ENCODE measurements at places on chromosomes 2 and 18.

DNA sequence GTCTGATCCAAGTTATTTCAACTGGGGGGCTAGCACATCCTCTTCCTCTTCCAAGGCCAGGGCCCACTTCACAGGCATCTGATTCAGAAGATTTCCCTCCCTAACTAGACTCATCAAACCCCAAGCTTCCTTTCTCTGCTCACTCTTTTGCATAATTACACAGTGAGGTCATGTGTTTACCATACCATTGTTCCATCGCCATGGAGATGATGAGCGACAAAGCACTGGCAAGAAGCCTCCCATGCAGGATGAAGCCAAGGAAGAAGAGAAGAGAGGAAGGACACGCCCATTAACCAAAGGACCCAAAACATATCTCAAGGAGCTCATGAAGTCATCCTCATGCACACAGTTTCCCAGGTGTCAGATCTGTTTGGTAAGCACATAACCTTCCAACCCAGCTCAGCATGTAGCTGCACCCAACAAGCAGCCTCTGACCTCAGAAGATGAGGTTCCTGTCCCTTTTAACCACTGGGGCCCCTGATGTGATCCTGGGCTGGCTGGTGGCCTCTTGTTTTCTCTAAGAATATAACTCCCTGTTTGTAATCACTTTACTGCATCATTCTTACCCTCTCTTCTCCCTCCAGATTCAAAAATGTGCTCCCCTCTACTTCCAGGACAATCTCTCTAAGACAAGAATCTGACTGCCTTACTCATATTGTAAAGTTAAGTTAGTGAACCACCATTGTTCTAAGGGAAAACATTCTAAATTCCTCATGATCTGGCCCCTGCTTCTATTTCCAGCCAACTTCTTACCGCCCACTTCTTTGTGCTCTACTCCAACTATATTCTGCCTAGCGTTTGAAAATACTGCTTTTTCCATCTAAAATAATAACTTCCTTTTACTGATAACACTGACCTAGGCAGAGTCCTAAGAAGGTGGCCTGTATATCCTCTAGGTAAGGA is 190.1 kb downstream of the TTC32 start:
- no peak for DNase-seq

GRCh38 chr2:142710336-142710735 is 167.1 kb upstream of the KYNU start:
- DNase-seq, result no peak

- no peak for DNase-seq
Observed at GRCh38 chr18:62637807-62638687, 77.3 kb upstream of the PHLPP1 start.

GRCh38 chr2:85888684-85889626 is at the start of gene ST3GAL5:
ST3GAL5 (minus strand) TSS chr2:85888990; CDS start chr2:85888905, 85 bp downstream.
- peak; percentile 96 for DNase-seq

- no peak for DNase-seq
Observed at GRCh38 chr2:3626118-3626811, 31.4 kb downstream of the COLEC11 start.

DNA sequence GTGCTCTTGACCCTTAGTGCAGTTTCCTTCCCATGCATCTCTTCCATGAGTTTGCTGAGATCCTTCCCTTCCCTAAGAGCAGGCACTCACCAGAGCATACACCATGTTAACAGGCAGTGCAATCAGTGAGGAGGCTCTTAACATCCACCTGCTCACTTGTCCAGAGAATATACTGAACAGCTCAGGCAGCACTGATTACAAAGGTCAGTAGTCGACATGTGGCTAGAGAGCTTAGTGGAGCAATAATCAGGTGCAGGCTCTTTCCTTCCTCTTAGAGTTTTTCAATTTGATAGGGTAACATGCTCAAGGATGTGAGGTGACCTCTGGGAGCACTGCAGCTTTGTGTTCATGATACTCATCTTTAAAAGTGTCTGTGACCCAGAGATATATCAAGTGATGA is 144.1 kb upstream of the SETBP1 start:
- no peak for DNase-seq

GRCh38 chr2:109030870-109031475 is 42.0 kb upstream of the EDAR start:
- DNase-seq, result no peak

- no peak for DNase-seq
Observed at GRCh38 chr2:99576775-99577174, 87.0 kb upstream of the REV1 start.

GRCh38 chr18:58288921-58289797 is 245.1 kb downstream of the NEDD4L start:
- DNase-seq, result no peak

GRCh38 chr2:236061497-236061896 is 106.7 kb downstream of the GBX2 start:
- no peak for DNase-seq

DNA sequence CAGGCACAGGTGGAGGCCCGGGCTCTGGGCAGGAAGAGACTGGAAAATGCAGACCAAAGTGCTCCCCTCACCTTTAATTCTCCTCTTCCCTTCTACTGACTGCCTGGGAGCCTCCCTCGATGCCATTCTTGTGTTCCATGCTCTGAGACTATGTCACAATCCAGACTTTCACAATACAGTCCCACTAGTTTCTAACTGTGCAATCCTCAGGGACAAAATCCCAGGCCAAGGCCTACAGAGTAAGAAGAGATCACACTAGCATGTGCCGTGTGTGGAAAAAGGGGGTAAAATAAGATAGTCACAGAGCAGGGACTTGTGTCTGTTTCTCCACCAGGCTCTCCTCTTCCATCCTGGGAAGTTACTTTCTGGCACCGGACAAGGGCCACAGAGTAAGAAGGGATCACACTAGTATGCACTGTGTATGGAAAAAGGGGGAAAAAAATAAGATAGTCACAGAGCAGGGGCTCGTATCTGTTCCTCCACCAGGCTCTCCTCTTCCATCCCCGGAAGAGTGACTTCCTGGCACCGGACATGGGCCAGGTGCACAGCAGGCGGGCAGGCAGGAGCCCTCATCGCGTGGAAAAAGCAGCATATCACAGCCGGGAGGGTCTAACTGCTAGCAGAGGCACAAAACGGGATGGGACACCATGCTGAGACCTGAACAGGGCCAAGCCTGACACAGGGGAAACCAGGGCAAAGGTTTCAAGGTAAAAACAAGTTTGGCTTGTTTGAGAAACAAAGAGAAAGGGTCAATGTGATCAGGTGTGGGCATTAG is 9.6 kb downstream of the CYB5A start:
- DNase-seq, result no peak

DNA sequence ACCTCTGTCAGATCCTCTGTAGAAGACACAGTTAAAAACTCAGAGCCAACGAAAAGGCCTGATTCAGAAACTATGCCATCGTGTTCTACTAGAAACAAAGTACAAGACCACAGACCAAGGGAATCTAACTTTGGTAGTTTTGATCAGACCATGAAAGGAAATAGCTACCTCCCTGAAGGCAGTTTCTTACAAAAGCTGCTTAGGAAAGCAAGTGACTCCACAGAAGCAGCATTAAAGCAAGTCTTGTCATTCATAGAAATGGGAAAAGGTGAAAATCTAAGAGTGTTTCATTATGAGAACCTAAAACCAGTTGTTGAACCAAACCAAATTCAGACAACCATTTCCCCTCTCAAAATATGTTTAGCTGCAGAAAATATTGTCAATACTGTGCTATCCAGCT is 58.2 kb downstream of the FSIP2 start:
- DNase-seq, result no peak

- no peak for DNase-seq
Observed at GRCh38 chr2:151246152-151246551, 15.5 kb downstream of the RBM43 start.

DNA sequence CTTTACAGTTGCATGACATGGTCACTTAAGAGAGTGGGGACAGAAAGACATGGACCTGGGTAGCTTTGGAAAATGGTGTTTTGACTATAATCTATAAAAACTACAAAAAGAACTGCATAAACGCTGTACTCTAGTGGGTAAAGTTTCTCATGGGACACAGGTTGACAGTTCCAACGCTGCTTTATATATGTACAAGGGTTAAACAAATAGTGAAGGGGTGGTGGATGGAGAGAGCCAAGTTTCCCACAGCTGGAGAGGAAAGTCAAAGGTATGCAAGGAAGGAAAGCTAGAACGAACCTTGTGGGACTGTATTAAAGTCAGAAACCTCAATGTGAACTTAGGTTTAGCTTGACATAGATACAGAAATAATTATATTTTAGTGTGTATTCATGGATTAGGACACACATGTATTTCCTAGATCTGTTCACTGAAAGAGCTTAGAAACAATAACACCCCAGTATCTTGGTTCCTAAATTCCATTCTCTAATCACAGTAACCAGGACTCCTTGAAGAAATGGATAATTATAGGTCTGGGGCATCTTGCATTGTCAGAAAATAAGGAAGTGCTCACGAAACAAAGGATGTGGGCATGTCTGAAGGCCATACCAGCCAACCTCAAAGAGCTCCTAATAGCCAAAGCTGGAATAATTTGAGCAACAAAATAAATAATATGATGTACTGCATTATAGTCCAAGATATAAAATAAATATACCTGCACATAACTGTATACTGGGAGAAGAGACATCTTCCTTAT is 28.8 kb downstream of the TANC1 start:
- no peak for DNase-seq

GRCh38 chr2:15259356-15259756 is 301.8 kb downstream of the NBAS start:
- DNase-seq, result no peak

DNA sequence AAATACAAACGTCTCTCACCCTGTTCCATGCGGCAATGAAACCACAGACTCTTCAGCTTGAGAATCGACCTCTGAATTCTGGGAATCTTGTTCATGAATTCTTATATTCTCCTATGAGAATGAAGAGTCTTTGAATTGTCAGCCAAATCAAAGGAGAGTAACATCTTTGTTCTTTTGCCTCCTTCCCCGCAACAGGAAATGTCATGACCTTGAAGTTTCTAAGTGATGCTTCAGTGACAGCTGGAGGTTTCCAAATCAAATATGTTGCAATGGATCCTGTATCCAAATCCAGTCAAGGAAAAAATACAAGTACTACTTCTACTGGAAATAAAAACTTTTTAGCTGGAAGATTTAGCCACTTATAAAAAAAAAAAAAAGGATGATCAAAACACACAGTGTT is 21.8 kb downstream of the TNFAIP6 start:
- DNase-seq, result no peak

GRCh38 chr2:10238991-10239485 is 63.7 kb upstream of the HPCAL1 start:
- no peak for DNase-seq

- DNase-seq, result no peak
Observed at GRCh38 chr2:37892436-37893114, 32.5 kb upstream of the RMDN2 start.

- DNase-seq, result no peak
Observed at GRCh38 chr2:115652652-115653051, 1210.2 kb downstream of the DPP10 start.

DNA sequence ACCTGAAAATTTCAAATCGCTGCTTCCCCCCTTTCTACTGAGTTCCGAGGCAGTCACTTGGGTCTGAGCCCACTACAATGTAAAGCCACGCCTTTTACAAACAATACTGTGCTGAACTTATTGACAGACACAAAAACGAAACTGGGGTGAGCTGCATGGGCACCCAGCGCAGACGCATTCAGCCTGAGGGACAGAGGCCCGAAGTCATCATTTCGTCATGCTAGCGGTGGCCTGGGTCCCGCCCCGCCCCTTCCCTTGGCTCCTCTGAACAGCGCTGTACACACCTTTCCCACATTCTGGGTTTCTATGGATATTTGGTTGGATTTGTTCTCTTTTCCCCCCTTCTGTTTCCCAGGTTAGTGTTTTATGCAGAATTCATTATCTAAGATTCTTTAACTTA is 71.7 kb downstream of the EIPR1 start:
- DNase-seq, result no peak

- no peak for DNase-seq
Observed at GRCh38 chr2:233375490-233376314, 21.4 kb downstream of the DGKD start.

GRCh38 chr2:120914839-120915521 is 179.3 kb downstream of the GLI2 start:
- DNase-seq, result no peak

DNA sequence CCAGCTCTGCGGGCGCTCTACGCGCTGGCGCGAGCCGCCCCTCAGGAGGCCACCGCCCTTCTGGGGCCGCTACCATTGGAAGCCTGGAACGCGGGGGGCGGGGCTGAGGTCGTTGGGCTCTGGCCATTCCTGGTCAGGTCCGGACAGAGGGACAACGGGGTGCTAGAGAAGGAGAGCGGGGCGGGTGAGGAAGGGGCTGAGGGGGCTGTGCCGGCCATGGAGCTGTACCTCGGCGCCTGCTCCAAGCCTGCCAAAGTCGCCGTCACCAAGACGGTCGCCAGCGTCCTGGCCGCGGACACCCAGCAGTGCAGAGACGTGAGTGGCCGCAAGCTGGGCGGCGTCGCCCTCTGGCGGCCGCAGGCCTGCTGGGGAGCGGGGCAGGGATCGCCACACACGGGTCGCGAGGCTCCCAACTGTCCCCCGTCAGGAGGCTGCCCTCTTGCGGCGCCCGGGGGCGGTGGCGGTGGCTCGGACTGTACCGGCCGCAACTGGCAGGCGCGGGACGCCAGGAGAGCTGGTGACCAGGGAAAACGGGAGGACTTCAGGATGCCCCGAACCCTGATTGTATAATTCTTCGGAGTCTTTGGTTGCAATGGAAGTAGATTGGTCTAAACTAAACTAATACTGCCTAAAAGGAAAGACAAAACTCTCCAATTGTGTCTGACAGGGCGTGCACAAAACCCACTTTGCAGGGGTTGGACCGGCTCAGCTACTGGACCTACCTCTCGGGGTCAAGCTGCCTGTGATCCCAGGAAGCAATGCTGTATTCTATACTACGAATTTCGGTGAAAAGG is at the start of gene FSIP2:
Gene FSIP2, plus strand, starts transcription at position 126 of the 794 bp plus-strand sequence. Its CDS starts 91 bp downstream, at position 217.
- DNase-seq, result no peak

DNA sequence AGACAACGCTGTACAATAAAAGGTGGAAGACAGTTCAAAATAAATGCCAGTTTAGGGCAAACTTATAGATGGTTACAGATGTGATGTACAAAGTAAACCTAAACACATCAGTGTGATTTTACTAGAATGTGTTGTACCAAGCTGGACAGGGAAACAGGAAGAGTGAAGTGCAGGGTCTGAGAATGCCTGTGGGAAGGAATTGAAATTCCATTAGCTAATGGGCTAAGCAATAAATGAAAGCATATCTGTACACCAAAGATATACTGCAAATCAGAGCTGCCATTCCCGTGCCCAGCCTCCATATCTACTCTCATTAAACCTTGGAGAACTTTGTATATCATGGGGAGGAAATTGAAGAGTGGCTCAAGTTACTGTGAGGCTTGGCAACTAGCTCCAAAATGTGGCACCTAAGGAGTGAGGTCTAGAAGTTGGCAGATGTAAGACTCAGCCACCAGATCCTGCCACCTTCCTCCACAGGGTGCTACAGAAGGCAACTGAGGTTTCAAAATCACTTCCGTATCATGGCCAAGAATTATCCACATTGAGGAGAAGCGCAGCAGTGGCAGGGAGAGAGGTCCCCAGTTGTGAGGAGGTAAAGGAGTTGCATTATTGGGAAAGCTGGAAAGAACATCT is 277.8 kb downstream of the TCF4 start:
- no peak for DNase-seq

GRCh38 chr2:159103411-159103810 is 135.0 kb downstream of the TANC1 start:
- no peak for DNase-seq

Measured in stimulated activated CD8-positive, alpha-beta memory T cell treated with anti-CD3 and anti-CD28 coated beads, Interleukin-4, amount 100 ng/mL, for 1 hour (primary cell).